ENCODE measurements at places on chromosomes 5 and 9.

- DNase-seq = no peak
Observed at GRCh38 chr5:57537811-57538210, 55.2 kb upstream of the ACTBL2 start.

GRCh38 chr9:136587145-136587943, 41.5 kb upstream of the NOTCH1 start:
- DNase-seq = peak; percentile 71

DNA sequence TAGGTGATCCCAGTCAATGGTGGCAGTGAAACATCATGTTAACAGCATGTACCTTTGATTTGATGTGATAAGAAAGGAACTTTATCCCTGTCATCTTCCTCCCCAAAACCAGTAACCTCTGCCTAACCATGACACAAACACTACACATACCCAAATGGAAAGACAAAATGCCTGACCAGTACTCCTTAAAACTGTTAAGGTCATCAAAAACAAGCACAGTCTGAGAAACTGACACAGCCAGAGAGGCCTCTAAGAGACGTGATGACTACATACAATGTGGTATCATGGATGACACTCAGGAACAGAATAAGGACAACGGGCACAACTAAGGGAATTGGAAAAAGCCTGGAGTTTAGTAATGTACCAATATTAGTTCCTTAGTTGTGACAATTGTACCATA, 3.9 kb upstream of the IL5 start:
- no peak for DNase-seq

DNA sequence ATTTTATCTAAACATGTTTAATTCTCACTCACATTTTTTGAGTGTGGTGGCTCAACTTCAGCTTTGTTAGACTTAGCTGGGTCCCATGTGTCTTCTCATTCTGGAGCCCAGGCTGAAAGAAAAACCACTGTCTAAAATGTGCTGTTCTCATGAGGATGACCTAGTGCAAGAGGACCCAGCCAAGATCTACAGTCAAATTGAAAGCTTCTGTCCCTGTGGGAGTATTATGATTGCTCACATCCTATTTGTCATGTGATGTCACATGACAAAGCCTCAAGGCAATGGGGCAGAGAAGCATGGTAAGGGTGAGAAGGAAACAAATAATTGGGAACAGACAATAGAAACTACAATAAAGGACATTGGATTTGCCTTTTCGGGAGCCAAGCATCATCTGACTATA, 113.4 kb upstream of the ASTN2 start:
- DNase-seq = no peak

DNA sequence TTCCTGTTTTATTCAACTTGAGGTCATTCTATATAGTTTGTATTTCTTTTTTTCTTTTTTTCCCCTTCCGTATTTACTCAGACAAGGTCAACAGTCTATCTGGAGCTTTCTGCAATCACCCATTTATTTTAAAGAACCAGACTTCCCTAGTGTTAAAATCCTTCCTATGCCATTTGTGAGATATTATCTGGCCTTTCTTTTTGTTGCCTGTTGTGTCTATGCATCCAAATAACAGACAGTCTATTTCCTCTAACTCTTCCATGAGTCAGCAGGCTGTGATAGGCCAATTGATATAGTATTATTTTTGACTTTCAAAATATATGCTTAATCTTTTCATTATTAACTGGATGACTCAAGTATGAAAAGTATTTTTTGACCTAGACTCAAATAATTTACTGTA, 291.2 kb upstream of the PTPRD start:
- no peak for DNase-seq

DNA sequence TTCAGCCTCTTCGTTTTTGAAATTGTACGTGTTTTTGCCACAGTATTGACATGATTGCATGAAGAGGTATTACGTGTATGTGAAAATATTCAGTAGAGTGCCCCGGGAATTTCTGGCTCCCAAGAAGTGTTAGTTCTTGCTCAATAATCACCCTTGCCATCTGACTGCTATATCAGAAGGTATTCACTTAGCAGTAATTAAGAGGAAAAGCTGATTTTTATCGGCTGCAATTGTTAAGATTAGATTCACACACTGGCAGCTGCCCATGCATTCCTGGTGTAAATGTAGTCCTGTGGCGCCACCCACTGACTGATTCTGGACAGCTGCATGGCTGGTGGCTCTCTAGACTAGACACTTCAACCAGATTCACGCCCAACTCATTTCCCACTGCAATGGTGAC, 440.1 kb upstream of the ADAMTS16 start:
- DNase-seq = peak; percentile 47

- no peak for DNase-seq
Observed at GRCh38 chr5:39419796-39420195, 5.0 kb downstream of the DAB2 start.

DNA sequence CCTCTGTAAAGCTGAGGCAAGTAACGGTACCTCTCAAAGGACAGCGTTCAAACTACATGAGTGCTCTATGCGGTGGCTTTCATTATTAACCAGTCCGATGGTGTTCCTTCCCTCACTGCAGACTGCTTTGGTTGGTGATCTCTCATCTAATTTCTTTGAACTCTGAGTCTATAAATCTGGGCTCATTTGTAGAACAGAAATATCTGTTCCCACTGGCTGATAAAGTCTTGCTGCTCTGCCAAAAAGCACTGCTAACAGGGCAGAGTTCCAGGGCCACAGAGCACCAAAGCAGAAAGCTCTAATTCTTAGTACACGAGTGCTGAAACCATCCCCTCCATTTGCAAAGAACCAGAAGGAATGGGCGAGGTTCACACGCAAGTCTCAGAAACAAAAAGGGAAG, 81.9 kb downstream of the MED27 start:
- DNase-seq = no peak

GRCh38 chr9:107443786-107444185, 45.8 kb downstream of the KLF4 start:
- DNase-seq = no peak

GRCh38 chr5:103327893-103328292, 69.3 kb downstream of the MACIR start:
- DNase-seq = no peak

GRCh38 chr5:137142346-137142745, 356.8 kb downstream of the SPOCK1 start:
- DNase-seq = no peak

DNA sequence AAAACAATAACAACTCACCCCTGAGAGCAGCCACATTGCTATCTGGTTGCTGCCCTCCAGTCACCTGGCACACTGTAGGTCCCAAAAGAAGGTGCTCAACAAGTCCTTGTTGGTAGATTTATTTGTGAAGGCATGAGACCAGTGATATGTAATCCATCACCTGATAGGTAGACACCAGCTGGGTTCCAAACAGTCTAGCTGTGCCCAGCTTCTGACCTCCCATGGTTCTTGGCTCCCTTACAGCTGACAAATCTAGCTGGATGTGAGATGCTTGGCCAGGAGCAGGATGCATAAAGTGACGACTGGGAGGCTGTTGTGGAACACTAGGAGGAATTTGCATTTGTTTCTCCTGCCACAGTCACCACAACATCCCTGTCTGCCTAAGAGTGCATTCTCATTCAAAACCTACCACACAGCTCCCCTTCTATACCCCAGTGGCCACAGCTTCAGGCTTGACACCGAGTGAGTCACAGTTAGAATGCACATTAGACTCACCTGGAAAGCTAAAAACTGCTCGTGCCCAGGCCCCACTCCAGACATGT, 7.8 kb upstream of the VLDLR start:
- no peak for DNase-seq

- DNase-seq = no peak
Observed at GRCh38 chr5:94745786-94746730, 127.6 kb downstream of the SLF1 start.

DNA sequence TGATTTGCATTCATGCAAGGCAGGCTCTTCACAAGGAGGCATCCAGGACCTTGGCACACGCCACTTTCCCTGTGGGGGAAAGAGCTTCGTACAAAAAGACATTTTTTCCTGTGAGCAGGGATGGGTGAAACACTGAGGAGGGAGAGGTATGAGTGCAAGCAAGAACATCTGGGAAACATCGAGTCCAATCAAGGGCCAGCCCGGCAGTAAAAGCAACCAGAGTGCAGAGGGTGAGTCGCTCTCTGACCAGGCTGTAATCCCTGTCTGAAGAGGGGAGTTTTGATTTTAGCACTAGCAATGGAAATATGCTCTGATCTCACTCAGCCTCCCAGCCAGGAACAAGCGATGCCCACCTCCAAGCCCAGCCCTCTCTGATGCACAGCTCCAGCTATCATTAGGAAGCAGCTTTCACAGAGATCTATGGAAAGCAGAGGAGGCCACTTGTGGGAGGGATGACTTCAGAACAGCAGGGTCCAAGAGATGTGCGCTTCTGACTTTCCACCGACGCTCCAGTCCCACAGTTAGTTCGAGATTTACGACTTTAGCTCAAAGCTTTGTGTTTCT, 211.0 kb upstream of the ADAMTS16 start:
- DNase-seq = no peak

DNA sequence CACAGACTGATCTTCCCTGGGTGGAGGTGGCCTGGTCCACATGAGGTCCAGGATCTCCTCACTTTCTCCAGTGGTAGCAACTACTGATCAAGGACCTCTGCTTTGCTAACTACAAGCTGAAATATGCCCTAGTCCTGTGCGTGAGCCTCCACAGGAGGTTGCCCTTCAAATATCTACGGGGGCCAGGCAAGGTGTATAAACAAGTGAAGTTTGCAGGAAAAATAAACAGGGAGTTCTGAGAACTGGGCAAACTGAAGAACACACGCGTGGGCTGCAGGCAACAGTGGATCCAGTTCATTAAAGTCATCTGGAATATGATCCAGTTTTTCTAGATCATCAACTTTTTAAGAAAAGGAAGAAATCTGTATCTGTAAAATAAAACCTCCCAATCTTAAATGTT, 167.5 kb upstream of the NR3C1 start:
- DNase-seq = no peak

DNA sequence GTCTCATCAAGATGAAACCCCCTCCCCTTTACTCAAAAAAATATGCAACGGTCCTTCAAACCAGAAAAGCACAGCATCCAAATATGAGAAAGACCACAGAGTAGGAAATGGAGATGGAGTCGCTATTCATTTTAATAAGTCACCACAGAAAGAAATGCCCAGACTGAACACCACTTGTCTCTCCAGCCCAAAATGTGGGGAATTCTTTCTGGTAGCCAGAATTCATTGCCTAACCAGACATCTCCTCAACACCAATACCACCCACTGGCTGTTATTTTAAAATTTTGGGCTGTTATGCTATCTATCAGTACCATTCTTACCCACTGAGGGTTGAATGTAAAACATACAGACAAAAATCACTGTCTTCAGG, 100.1 kb downstream of the SUSD1 start:
- no peak for DNase-seq

DNA sequence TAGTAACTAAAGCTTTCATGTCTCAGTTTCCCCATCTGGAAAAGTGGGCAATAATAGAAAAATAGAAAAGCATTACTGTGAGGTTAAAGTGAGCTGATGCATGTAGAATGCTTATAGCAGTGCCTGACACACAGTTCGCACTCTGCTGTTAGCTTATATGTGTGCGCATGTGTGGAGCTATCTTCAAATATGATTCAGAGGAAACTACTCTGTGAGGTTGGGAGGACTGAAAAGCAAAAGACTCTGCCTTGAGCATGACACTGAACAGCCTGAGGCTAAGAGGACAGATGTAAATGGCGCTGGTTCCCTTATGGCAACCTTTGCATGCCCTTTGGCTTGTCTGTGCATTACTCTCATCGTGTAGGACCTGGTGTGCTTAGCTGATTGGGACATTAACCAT, 19.4 kb downstream of the NTRK2 start:
- no peak for DNase-seq

GRCh38 chr9:13568405-13568804, 288.9 kb upstream of the MPDZ start:
- no peak for DNase-seq

GRCh38 chr5:103617090-103617489, 54.5 kb upstream of the NUDT12 start:
- no peak for DNase-seq

DNA sequence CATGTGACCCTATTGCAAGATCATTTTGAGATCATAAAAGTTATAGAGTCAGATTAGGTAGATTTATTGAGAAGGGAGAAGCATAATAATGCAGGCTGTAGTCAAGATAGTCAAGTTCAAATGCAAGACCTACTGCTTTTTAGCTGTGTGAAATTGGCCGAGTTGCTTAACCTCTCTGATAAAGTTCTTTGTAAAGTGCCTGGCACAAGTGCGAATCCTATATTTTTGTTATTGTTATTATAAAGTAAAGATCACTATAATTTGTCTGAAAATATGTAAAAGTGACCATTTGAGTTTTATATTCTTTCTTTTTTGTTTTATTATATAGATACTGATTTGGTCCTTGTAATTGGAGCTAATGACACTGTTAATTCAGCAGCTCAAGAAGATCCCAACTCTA, 99.3 kb downstream of the NNT start:
- DNase-seq = no peak

- DNase-seq = peak; percentile 68
Observed at GRCh38 chr9:108816037-108816436, 39.7 kb downstream of the ACTL7B start.

- peak; percentile 59 for DNase-seq
Observed at GRCh38 chr5:172713113-172713808, 57.7 kb downstream of the DUSP1 start.

GRCh38 chr5:2857837-2858236, 106.4 kb upstream of the IRX2 start:
- no peak for DNase-seq

- no peak for DNase-seq
Observed at GRCh38 chr5:120430572-120430971, 33.5 kb upstream of the PRR16 start.

GRCh38 chr5:168995024-168995423, 305.9 kb downstream of the SLIT3 start:
- no peak for DNase-seq

GRCh38 chr9:20564650-20565049, 57.6 kb downstream of the MLLT3 start:
- DNase-seq = no peak

DNA sequence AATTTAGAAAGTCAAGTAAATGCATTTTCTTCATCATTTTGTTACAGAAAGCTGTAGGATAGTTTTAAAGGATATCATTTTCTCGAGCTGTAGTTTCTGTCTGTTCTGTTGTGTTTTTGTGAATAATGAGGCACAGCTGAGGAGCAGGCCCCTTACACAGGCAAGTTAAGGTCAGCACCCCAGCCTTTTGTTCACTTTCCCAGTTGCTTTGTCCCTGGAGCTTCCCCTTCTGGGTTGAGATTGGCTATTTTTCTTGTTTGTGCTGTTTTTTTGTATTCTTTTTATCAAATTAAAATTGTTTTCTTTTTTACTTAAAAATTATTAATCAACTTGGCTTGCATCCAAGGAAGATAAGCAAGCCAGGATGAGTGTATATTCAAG, 213.8 kb upstream of the ACTBL2 start:
- DNase-seq = peak; percentile 6

DNA sequence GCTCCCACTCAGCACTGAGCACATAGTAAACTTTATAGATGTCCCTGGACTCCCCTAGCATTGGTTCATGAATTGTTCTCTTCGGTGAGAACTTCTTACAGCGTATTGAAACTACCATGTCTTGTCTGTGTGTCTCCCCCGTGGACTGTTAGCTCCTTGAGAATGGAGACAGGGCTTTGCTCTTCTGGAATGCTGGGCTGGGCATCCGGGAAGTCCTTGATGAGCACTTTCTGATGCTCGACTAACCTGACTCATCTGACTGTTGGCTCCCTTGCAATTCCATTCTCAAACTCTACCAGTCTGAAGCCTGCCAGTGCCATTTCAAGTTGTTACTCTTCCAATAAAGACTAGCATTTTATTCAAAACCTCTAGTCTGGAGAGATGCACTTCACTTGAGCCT, 15.0 kb upstream of the PFDN1 start:
- no peak for DNase-seq

GRCh38 chr9:72202009-72202408, 52.8 kb downstream of the GDA start:
- no peak for DNase-seq

- DNase-seq = no peak
Observed at GRCh38 chr5:149161026-149161687, 19.9 kb downstream of the ABLIM3 start.

All from hematopoietic multipotent progenitor cell treated with erythropoietin and hydrocortisone succinate and interleukin-3 and kit ligand, for 4 days (in vitro differentiated cells).